GM18507 (cell line): ENCODE measurements at places on chromosomes 7 and 10.

GRCh38 chr10:87973635-87974034 lies 110.2 kb downstream of the PTEN start:
- no peak for DNase-seq

DNA sequence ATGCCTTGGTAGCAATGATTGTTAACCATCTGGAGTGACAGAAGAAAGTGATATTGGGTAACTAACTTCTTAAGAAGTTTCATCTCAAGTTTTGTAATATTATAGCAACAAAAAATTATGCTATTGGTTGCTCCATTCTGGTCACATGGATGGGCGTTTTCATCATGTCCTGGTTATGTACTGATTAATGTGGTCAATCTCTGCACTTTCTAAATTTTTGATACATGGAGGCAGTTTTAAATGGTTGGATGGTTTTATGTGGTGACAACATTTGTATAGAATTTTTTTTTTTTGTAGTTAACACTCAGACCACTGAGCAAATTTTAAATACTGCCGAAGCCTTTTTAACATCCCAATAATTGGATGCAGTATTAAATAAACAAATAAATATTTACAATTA lies 55.2 kb upstream of the CCAR1 start:
- DNase-seq, result no peak

DNA sequence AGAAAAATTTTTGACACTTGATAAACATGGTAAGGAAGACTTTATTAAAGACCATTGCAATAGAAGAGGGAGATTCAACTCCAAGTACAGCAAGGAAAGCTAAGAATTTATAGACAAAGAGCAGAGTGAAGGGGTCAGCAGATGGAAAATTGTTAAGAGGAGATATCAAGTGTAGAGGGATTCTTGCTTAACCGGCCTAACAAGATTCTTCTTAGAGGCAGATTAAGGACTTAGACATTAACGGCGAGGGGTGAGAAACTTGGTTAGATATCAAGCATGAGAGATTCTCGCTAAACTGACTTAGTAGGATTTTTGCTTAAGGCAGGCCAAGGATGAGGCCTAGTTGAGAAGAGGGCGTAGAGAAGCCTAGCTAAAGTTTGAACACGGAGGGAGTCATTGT lies 76.0 kb downstream of the ITGB1 start:
- no peak for DNase-seq

DNA sequence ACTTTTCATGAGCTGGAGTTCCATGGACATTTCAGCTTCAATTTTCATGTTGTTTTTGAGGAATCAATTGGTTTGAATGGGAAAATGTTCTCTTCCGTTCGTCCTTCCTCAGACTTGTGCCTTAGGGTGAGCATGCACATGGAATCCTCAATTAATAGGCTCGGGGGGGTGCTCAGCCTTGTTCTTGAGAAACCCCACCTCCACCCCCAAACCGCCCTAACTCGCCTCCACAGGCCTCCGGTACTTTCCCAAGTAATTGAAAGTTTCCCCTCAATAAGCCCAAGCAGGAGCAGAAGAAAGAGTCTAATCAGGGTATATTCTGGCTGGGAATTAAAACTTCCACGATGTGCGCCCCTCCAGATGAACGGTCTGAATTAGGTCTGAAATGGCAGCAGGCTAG lies 945.2 kb downstream of the GRID1 start:
- DNase-seq, result no peak

- peak; percentile 49 for DNase-seq
Observed at GRCh38 chr7:155206318-155207020, 91.2 kb upstream of the INSIG1 start.

GRCh38 chr7:77242554-77242953 lies 42.9 kb upstream of the FGL2 start:
- no peak for DNase-seq

DNA sequence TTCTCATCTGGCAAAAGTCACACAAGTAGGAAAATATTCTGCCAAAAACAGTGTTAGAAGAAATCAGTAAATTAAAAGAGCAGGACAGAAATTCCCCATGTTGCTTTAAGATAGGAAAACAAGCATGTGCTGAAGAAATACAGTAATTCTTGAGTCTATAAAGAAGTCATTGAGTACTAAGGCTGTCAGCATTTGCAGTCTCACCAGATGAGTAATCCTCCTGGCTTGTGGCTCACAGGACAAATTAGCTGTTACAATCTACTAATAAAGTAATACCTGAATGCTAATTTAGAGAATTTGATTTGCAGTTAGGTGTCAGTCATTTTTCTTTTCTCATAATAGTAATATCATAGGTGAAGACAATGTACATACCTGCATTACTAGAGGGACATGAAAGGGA lies 1158.9 kb upstream of the CELF2 start:
- no peak for DNase-seq

DNA sequence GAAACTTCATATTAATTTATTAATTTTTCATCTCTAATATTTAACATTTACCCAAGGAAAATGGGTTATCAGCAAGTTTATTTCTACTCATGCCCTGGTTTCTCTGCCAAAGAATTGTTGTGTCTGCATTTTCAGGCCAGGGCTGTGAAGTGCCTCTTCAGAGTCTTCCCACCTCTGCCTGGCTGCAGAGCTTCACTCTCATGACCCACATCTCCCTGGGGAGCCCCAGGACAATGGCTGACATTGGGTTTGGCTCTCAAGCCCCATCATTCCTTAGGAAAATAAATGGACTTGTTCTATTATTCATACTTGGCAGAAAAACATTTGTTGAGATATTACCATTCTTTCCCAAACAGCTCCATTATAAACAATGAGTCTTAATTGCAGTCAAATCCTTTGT lies 30.3 kb downstream of the CACNA2D1 start:
- DNase-seq, result no peak

DNA sequence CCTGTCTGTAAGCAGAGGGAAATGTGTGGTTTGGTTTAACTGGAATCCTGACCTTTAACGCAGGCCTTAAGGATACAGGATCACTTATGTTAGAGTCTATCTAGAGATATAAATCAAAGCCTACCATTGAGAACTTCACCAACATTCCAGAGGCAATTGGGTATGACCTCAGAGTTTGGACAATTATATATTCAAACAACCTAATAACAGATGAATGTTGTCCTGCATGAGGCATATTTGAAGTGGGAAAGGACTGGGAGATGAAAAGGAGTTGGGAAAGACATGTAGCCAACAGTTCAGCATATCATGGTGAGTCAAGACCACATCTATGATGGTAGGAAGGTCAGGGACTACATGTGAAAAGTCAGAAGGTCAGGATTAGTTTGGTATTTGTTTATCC lies 274.2 kb downstream of the DOCK4 start:
- DNase-seq, result no peak

DNA sequence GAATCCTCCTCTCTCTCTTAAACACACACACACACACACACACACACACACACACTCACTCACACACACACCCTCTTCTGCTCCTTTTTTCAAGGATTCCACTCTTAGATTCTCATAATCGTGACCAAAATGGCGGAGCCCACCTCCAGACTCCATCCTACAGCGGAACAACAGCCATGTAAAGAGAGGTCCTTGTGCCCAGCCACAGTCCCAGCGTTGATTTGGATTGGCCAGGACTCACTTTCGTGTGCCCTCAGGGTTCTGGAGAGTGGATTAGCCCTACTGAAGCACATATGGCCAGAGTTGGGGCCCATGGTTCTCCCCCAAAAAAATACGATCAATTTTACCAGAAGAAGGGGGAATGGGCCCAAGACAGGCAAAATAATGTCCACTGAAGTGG lies 90.2 kb upstream of the SMNDC1 start:
- DNase-seq, result no peak

GRCh38 chr10:18659819-18660535 lies 746 bp downstream of the ARL5B start:
- no peak for DNase-seq

DNA sequence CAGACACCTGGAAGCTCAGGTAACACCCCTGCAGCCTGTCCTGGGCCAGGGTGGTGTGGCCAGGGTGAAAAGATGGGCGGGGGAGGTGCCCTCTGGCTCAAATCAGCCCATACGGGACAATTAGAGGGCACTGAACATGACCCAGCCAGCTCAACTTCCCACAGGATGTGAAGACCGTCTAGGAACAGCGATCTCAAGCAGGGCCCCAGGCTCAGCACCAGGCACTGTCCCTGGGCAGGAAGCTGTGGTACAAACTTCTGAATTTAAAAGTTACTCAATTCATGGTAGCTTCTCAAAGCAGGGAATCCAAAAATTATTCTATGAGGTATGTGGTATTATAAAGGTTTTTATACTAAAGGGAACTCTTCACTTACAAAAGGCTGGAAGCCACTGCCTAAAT lies 5.1 kb upstream of the GRB10 start:
- DNase-seq, result no peak

DNA sequence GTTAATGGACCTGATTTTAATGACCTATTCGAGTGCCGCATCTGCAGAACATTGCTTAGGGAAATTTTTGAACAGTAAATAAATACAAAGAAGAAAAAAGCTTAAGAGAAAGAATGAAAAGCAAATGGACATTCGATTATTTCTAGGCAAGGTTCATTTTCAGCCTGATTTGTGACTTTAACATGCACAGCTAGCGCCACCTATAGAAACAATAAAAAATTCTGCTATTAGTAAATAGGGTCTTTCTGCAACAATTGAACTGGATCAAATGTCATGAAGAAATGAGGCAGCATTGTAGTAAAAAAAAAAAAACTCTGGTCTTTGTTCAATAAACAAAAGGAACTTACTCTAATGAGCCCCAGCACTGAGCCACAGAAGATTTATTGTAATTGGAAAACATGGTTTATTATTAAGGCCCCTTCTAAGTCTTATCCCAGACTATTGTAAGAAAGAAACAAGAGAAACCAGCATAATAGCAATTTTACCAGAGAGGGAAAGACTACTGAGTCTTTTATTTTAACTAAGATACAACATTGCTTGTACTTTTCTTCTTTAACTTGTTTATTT lies 41.4 kb upstream of the GHITM start:
- no peak for DNase-seq

- no peak for DNase-seq
Observed at GRCh38 chr10:124566222-124566888, 104.7 kb downstream of the LHPP start.

DNA sequence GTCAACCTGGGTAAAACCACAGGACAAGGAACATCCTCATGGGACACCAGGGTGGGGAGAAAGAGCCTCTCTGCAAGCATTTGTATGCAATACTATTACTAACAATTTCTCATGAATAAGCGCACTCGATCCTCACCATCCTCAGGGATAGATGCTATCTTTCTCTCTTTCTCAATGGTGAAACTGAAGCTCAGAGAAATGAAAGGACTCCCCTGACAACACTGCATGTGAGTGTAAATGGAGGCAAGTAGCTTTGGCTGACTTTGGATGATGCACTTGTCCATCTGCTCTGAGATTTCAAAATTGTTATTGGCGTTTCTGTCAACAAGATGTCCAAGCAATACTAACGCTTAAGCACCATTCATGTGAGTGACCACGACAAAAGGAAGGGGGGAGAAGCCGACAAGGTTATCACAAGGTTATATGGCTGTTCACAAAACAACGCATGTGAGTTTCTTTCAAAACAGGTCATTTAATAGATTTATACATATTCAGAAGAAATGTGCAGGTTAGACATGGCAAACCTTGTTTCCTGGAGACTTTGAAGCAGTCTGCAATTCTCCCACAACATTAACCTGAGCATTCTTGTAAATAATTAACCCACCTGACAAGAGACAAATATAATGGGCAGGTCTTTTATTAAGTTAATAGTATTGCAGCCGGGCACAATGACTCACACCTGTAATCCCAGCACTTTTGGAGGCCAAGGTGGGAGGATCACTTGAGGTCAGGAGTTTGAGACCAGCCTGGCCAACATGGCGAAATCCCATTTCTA lies 54.0 kb downstream of the IFIT5 start:
- no peak for DNase-seq

- no peak for DNase-seq
Observed at GRCh38 chr7:69526570-69526969, 71.7 kb upstream of the AUTS2 start.

GRCh38 chr10:43304687-43305333 lies 37.9 kb upstream of the RASGEF1A start:
- no peak for DNase-seq

DNA sequence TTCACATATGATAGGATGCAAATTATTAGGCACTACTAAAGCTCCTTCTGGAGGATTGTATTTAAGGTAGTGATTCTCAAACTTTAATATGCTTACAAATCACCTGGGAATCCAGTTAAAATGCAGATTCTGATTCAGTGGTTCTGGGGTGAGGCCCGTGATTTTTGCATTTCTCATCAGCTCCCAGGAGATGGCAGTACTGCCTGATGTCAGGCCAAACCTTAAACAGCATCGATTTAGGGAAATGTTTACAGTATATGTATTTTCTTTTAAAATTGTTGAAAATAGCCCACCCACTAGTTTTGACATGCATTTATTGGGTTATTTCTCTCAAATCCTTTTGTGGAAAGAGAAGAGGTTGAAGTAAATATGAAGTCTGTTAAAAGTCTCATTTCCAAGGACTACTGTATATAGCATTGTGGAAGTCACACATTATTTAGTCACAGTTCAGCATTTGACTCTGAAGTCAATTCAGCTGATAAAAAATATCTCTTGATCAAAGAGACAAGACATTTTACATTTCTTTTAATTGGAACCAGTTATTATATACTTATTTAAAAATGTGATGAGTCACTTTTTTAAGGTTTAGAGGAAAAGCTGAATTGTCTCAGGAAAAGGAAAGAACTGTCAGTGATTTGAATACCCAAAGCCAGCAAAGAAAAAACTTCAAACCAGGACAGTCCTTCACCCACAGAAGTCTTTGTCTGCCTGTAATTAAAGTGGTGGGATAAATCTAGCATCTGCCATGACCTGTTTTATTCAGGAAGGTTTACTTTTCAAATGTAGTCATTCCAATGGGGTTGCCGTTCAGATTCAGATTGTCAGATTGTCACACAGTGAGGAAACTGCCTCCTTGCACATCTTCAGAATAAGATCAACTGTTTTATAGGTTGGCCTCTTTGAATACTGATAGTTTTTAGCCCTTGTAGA lies 21.1 kb upstream of the HBP1 start:
- no peak for DNase-seq

- DNase-seq, result no peak
Observed at GRCh38 chr7:130939321-130940095, 205.5 kb upstream of the KLF14 start.

GRCh38 chr10:42475168-42476098 lies 162.9 kb downstream of the ZNF33B start:
- no peak for DNase-seq

GRCh38 chr7:85770332-85770731 lies 583.5 kb upstream of the SEMA3D start:
- no peak for DNase-seq
